Breast epithelium (tissue), 4 donors: ENCODE measurements at places on chromosomes 13 and 19.

- H3K27ac ChIP-seq, result no peak overlapping the region
- peak; percentile 88 for DNase-seq
- no peaks in the 10 kb centered on the region for H3K36me3 ChIP-seq
- peak overlapping the region; percentile 46 for H3K4me3 ChIP-seq
- H3K27me3 ChIP-seq, result no peaks in the 10 kb centered on the region
- no peaks in the 10 kb centered on the region for H3K4me1 ChIP-seq
These were observed 5.5 kb upstream of the QTRT1 start for GRCh38 chr19:10695401-10696398.

GRCh38 chr13:44732503-44733098, 156.5 kb upstream of the TSC22D1 start:
- DNase-seq, result no peak
- H3K4me3 ChIP-seq, result no peak overlapping the region
- H3K27me3 ChIP-seq, result no peaks in the 10 kb centered on the region
- no peaks in the 10 kb centered on the region for H3K36me3 ChIP-seq
- peaks cover 7% of the 10 kb centered on the region for H3K4me1 ChIP-seq

GRCh38 chr13:101655435-101655834, 203.0 kb downstream of the ITGBL1 start:
- DNase-seq, result no peak
- H3K36me3 ChIP-seq, result no peaks in the 10 kb centered on the region
- no peaks in the 10 kb centered on the region for H3K27me3 ChIP-seq
- no peak overlapping the region for H3K4me3 ChIP-seq
- H3K27ac ChIP-seq, result no peak overlapping the region

DNA sequence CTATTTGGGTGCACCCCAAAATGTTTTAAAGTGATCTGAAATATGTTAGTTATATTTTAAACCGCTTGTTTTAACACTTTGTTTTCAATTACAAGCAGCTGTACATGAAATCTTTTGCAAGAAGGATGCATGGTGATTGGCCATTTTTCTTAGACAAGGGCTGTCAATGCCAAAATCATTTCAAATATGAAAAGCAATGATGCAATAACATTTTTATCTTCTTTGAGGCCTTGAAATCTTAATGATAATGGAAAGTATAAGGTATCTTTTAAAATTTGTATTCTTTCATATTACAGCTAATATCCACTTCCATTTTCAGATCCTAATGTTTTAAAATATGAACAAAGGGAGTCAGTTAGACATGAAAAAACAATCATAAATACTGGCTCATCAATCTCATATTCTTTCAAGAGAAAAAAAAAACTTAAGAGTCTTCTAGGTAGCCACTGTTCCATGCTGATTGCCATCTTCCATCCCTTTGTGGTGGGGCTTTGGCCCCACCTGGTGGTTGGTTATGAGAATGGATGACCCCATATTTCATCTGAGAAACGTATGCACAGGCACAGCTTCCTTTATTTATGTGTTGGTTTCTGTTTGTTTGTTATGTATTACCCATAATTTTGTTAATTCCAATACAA, 330.3 kb upstream of the MIR17HG start:
- no peak overlapping the region for H3K4me3 ChIP-seq
- H3K27ac ChIP-seq, result no peak overlapping the region
- no peaks in the 10 kb centered on the region for H3K36me3 ChIP-seq
- no peaks in the 10 kb centered on the region for H3K27me3 ChIP-seq
- no peak for DNase-seq

GRCh38 chr13:26628706-26629105, 71.2 kb downstream of the WASF3 start:
- H3K4me3 ChIP-seq, result no peak overlapping the region
- no peaks in the 10 kb centered on the region for H3K27me3 ChIP-seq
- no peaks in the 10 kb centered on the region for H3K36me3 ChIP-seq
- no peak overlapping the region for H3K27ac ChIP-seq
- DNase-seq, result no peak

DNA sequence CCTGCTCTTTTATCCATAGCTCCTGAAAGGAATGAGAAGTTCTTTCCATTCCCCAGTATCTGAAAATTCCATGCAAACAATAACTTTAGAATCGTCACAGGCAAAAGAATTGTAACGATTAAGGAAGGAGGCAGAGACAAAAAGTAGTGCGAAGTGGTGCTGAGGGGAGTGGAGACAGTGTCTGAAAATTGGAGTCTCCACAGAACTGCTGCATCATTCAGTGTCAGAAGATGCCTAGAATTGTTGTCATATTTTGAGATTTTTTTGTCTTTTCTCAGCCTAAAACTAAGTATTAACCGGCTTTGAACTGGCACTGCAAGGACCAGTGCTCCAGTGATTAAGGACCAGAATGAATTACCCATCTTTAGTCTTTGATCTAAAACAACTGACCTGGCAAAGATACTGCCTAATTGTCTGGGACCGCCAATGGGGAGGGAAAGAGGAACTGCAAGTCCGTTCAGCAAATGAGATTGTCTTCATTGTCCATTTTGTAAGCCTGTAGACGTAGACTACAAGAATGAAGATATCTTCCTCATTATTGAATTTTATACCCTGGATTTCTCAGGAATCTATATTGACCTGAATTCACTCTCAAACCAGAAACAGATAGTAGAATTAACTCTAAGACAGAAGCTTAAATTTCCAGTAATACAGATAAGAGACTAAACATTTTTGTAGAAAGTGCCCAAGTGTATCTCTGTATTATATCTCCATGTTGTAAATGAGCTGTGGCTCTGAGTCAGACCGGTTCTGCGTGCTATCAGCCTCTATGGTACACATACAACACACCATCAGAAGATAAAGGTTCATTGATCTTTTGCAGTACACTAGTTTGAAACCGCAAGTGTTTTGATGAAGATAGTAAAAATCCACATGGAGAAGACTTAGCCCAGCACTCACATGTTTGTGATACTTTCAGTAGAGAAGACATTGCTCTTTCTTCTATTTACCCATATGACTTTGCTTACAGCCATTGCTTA, 293.2 kb downstream of the EFNB2 start:
- H3K4me3 ChIP-seq, result no peak overlapping the region
- DNase-seq, result no peak
- no peaks in the 10 kb centered on the region for H3K27me3 ChIP-seq
- no peaks in the 10 kb centered on the region for H3K4me1 ChIP-seq
- H3K36me3 ChIP-seq, result no peaks in the 10 kb centered on the region

- no peaks in the 10 kb centered on the region for H3K36me3 ChIP-seq
- no peak for DNase-seq
- H3K27me3 ChIP-seq, result no peaks in the 10 kb centered on the region
- H3K4me1 ChIP-seq, result peaks cover 18% of the 10 kb centered on the region
These were observed 20.3 kb downstream of the LYL1 start for GRCh38 chr19:13082192-13083007.

GRCh38 chr13:92967923-92968322, 258.7 kb upstream of the GPC6 start:
- no peak overlapping the region for H3K27ac ChIP-seq
- no peaks in the 10 kb centered on the region for H3K36me3 ChIP-seq
- no peak for DNase-seq
- H3K27me3 ChIP-seq, result no peaks in the 10 kb centered on the region

GRCh38 chr19:40745402-40745780, 4.9 kb downstream of the ACTMAP start:
- H3K27ac ChIP-seq, result no peak overlapping the region
- no peak overlapping the region for H3K4me3 ChIP-seq
- DNase-seq, result no peak
- H3K27me3 ChIP-seq, result no peaks in the 10 kb centered on the region
- no peaks in the 10 kb centered on the region for H3K36me3 ChIP-seq

- DNase-seq, result no peak
- no peaks in the 10 kb centered on the region for H3K36me3 ChIP-seq
These were observed 51.9 kb downstream of the GARRE1 start for GRCh38 chr19:34306213-34306661.

GRCh38 chr19:41755328-41755913, at the start of gene CEACAM6:
Gene CEACAM6 (plus strand): TSS chr19:41755530. CDS start chr19:41755639, 109 bp downstream.
- H3K4me3 ChIP-seq, result no peak within 1 kb of the TSS
- DNase-seq, result no peak
- H3K36me3 ChIP-seq, result no peaks in the 10 kb centered on the region
- no peak within 1 kb of the TSS for H3K27ac ChIP-seq
- H3K27me3 ChIP-seq, result no peaks in the 10 kb centered on the region

DNA sequence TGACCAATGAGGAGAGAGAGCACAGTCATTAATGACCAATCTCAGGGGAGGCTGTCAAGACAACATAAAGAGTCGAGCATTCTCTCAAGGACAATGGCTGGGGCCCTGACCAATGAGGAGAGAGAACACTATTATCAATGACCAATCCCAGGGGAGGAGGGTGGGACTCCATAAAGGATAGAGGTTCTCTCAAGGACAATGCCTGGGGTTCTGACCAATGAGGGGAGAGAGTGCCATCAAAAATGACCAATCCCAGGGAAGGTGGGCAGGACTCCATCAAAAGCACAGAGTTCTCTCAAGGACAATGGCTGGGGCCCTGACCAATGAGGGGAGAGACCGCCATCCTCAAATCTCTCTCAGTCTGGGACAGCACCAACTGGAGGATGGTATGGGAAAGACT, 3.3 kb upstream of the KLK11 start:
- H3K4me1 ChIP-seq, result no peaks in the 10 kb centered on the region
- no peak overlapping the region for H3K27ac ChIP-seq
- no peaks in the 10 kb centered on the region for H3K27me3 ChIP-seq
- no peaks in the 10 kb centered on the region for H3K36me3 ChIP-seq

- peaks cover 4% of the 10 kb centered on the region for H3K27me3 ChIP-seq
- H3K4me3 ChIP-seq, result peak within 1 kb of the TSS; percentile 51
- H3K4me1 ChIP-seq, result no peaks in the 10 kb centered on the region
These were observed at the start of gene RGL3 for GRCh38 chr19:11418549-11419506. Gene RGL3 (minus strand): TSS chr19:11419314. CDS start chr19:11419278, 36 bp downstream.

- H3K27ac ChIP-seq, result no peak overlapping the region
- H3K4me1 ChIP-seq, result no peaks in the 10 kb centered on the region
- H3K4me3 ChIP-seq, result peak overlapping the region; percentile 7
- no peaks in the 10 kb centered on the region for H3K27me3 ChIP-seq
These were observed 235.5 kb downstream of the PCDH9 start for GRCh38 chr13:66994517-66995202.

GRCh38 chr13:41426047-41426446, 31.3 kb upstream of the RGCC start:
- H3K27me3 ChIP-seq, result peaks cover 7% of the 10 kb centered on the region
- no peak for DNase-seq
- H3K36me3 ChIP-seq, result no peaks in the 10 kb centered on the region

DNA sequence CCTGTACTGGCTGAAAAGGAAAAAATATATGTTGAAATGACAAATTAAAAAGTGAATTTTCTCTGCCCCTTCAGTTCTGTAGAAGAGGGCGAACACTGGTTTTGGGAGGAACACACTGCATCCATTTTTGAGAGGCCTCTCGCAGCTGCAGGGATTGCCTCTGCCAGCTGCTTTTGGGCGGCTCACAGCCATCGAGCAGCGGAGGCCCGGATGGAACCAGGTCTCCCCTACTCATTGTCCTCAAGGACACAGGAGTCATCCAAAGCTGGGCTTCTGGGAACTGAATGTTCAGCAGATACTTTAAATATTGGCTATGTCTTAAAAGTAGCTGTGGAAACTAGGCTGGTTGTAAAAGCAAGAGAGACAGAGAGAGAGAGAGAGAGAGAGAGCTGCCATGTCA, 17.1 kb downstream of the RCBTB2 start:
- no peak overlapping the region for H3K27ac ChIP-seq
- no peaks in the 10 kb centered on the region for H3K4me1 ChIP-seq
- DNase-seq, result no peak
- H3K27me3 ChIP-seq, result no peaks in the 10 kb centered on the region

DNA sequence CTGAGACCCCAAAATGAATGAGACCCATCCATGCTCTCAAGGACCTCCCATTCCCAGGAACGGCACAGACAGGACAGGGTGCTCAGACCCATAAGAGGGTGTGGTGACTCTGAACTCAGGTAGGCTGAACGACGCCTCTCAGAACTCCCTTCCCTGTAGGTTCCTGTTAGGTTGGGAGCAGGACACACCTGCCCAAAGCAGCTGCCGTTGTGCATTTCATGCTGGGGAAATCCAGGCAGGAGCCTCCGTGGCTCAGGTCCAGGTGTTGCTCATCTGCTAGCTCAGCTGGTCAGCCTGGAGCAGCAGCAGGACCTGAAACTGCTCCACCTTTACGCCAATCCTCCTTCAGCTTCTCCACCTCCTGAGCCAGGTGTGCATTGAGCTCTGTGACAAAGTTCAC, 19.1 kb upstream of the TEX101 start:
- no peaks in the 10 kb centered on the region for H3K36me3 ChIP-seq
- H3K4me3 ChIP-seq, result no peak overlapping the region
- no peaks in the 10 kb centered on the region for H3K27me3 ChIP-seq
- H3K27ac ChIP-seq, result no peak overlapping the region
- no peak for DNase-seq

GRCh38 chr19:47419789-47420188, 462 bp upstream of the MEIS3 start:
- no peak overlapping the region for H3K27ac ChIP-seq
- H3K27me3 ChIP-seq, result peaks cover 50% of the 10 kb centered on the region
- H3K4me3 ChIP-seq, result no peak overlapping the region
- no peaks in the 10 kb centered on the region for H3K36me3 ChIP-seq
